ENCODE measurements at places on chromosomes 6 and 20.

DNA sequence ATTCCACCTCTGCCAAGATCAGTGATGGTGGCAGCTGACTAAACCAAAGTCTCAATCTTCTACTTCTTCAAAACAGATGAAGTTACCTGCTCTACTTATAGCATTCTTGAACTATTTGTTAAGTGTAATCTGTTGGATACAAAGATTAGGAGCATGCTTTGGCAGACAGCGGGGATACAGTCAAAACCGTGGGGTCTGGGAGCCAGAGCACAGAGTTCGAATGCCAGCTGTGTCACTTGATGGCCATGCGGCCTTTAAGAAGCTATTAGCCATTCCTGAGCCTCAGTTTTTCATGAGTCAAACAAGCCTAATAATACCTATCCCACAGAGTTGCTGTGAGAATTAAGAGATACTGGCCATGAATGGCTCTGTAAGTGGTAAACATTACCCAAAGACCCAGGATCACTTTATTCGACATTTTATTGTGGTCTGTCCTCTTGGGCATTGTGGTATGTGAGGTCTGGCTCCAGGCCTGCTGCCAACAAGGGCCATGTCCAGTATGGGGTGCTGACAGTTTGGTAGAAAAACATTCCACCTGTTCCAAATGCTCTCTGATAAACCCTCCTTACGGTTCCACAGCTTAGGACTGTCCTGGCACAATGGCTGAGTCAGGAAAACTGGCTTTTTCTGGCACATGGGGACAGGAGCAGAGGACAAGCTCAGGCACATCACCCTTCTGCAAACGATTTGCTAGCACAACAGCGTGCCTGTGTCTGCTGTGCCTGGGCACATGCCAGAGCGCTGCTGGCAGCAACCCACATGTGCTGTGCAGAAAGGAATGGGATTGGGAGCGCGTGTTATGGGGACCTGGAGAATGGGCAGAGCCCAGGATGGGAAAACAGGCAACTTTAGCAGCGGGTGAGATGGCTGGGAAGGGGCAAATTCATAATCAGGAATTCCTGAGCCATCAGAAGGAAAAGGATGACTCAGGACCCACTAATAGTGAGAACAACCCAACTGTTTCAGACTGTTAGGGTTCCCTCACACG lies 15.7 kb upstream of the FAM83C start:
- peak; percentile 93 for DNase-seq

GRCh38 chr6:10425975-10426780 lies 11.3 kb upstream of the TFAP2A start:
- no peak for DNase-seq

- no peak for DNase-seq
Observed at GRCh38 chr6:25004357-25004756, 68.6 kb upstream of the RIPOR2 start.

DNA sequence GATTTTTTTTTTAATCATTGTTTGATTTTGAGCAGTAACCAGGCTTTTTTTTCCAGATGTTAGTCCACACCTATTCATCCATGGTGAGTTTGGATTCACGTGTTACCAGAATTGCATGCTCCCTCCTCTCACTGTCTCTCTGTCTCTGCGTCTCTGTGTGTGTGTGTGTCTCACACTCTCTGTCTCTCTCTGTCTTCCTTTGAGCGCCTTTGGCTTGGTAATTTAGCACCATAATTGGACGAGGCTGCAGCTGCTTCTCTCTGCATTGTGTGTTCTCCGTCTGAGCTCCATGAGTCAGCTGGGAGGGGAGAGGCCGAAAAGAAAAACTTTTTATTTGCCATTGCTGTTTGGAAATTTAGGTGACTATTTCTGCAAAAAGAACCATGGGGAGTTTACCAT lies 3.4 kb downstream of the TFAP2B start:
- no peak for DNase-seq

GRCh38 chr6:159446340-159446739 lies 246.7 kb downstream of the SOD2 start:
- DNase-seq, result no peak

- no peak for DNase-seq
Observed at GRCh38 chr6:168264593-168265335, 54.8 kb downstream of the DACT2 start.

- DNase-seq, result no peak
Observed at GRCh38 chr6:103872678-103873077, 987.0 kb downstream of the HACE1 start.

DNA sequence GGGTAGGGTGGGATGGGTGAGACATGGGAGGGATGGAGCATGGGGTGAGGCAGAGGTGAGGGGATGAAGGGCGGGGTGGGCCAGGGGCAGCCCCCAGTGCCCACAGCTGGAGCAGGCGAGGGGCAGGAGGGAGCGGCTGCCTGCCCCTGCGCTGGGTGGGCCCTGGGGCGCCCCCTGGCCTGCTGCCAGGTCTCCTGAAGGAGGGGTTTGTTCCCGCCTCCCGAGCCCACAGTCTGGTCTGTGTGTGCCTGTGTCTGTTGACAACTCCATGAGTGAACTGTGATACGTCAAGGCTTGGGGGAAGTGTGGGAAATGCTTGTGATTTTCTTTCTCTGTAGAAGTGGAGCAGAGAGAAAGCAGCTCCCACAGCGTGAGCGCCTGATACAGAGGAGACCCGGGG lies 10.9 kb upstream of the MRGBP start:
- no peak for DNase-seq

GRCh38 chr6:107466062-107466461 lies 6.7 kb upstream of the PDSS2 start:
- no peak for DNase-seq

- peak; percentile 83 for DNase-seq
Observed at GRCh38 chr20:52001999-52002666, 189.4 kb downstream of the ZFP64 start.
